ENCODE measurements at places on chromosomes 11 and 22.

GRCh38 chr11:1531449-1532013 lies 40.5 kb downstream of the DUSP8 start:
- no peak for DNase-seq

GRCh38 chr11:120342678-120343077 lies 6.5 kb downstream of the ARHGEF12 start:
- DNase-seq, result no peak

GRCh38 chr22:48838376-48838775 lies 989.3 kb downstream of the BRD1 start:
- peak; percentile 61 for DNase-seq

GRCh38 chr22:35148866-35149548 lies 83.0 kb downstream of the ISX start:
- DNase-seq, result no peak

Data from kidney (tissue), 22 donors.